ENCODE measurements at places on chromosomes 6 and 20. TPM values are rescaled to one million over a fixed set of nuclear protein-coding genes. Genes with fewer than 3 reads are reported as not detected.

Gene KLC4
- polyA plus RNA-seq: 75.3 TPM

Gene HLA-DPB1
- polyA plus RNA-seq: 2.3 TPM

Gene MUC22
- polyA plus RNA-seq: not detected

Gene CFAP206
- polyA plus RNA-seq: 5.7 TPM

Gene CNKSR3
- 1.5 TPM for polyA plus RNA-seq

Gene BMP2
- polyA plus RNA-seq: 1.1 TPM

Gene ZC2HC1B
- polyA plus RNA-seq: 0.34 TPM

Gene BCAS1
- polyA plus RNA-seq: not detected

Gene TUBB
- 711 TPM for polyA plus RNA-seq

Gene PTGIS
- polyA plus RNA-seq: 3.2 TPM

Gene BMP5
- polyA plus RNA-seq: 0.14 TPM

Gene MAP3K5
- 2.0 TPM for polyA plus RNA-seq

Gene TOX2
- polyA plus RNA-seq: 0.86 TPM

Gene ARMH2
- 0.73 TPM for polyA plus RNA-seq

Gene RCAN2
- 38.9 TPM for polyA plus RNA-seq

Gene NRSN1
- 24.5 TPM for polyA plus RNA-seq

Gene SLC9A8
- 7.3 TPM for polyA plus RNA-seq

Data from neural cell (in vitro differentiated cells).